ENCODE measurements at places on chromosomes 11 and 22.

DNA sequence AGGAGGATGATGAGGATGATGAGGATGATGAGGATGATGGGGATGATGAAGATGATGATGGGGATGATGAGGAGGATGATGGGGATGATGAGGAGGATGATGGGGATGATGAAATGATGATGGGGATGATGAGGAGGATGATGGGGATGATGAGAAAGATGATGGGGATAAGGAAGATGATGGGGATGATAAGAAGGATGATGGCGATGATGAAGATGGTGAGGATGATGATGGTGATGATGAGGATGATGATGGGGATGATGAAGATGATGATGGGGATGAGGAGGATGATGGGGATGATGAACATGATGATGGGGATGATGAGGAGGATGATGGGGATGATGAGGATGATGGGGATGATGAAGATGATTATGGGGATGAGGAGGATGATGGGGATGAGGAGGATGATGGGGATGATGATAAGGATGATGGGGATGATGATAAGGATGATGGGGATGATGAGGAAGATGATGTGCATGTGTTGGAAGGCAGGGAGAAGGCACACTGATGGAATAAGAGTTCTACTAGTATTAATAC is 78.9 kb upstream of the MTMR2 start:
- no peak for DNase-seq

DNA sequence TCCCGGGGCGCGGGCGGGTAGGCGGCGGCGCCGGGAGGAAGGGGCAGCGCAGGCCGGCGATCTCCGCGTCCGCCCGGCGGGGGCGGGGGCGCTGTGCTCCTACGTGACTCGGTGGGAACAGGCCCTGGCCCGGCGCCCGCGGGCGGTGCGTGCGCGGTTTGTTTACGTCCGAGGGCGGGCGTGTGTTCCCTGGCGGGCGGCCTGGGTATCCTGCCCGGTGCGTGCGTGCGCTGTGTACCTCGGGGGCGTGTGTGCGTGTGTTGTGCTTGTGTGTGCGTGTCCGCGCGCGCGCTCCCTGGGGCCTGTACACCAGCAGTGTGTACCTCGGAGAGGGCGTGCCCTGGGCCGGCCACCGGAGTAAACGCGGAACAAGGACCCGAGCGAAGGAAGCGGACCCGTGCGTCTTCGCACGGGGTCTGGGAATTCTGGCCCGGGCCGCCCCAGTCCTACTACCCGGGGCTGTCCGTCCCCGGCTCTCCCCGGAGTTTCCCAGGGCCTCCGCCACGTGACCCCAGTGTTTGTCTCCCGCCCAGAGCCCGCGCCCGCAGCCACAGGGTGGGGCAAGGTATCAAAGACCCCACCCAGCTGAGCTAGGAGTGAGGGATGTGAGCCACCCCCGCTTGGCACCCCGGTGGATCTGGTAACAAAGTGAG is 769 bp downstream of the MAFF start:
- peak; percentile 39 for DNase-seq

- DNase-seq, result no peak
Measured at GRCh38 chr11:120043328-120043945, 94.5 kb downstream of the TRIM29 start.

DNA sequence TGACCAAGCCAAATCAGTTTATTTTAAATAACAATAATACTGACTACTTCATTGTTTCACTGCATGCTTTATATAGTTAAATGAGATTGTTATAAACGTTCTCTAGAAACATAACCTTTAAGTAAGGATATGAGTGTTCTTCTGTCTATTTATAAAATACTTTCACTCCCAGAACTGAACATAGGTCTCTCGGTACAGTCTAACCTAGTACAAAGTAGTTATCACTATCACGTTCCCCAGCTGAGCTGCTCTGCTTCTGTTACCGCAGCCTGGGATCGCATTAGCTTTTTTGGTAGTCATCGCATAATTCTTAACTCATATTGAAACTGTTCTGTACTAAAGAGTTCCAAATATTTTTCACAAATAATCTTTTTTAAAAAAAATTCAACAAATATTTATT is 143.6 kb downstream of the WNT11 start:
- DNase-seq, result no peak

- no peak for DNase-seq
Measured at GRCh38 chr11:1573903-1574237, 1.8 kb upstream of the DUSP8 start.

GRCh38 chr22:46072110-46072881 is 78.0 kb upstream of the PPARA start:
- DNase-seq, result peak; percentile 27

DNA sequence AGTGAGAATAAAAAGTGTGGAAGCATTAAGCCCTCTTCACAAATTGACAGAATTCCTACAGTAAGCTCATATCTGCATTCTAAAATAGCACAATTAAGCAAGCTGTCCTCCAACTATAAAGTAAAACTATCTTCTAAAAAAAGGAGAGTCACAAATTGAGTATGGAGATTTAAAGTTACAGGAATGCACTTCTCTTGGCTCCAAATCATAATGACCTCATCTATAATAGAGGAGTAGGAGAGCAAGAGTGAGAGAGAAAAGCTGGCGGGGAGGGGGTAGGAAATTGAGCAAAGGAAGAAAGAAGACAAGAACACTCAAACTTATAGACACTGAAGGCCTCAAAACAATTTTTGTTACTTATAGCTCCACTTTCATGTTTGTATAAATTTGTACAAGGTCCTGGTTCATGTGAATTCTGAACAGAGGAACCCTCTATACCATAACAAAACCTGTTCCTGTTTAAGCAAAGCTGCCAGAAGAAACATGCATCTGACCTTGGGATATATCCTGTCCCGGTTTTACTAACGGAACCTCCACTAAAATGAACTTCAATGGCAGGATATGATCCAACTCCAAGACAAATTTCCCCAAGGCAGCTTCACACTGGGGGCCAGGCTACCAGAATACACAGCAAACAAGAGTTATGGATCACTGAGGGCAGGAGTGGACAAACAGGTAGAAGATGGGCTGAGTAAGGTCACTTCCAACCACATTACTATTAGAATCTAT is 37.2 kb downstream of the SLC35F2 start:
- no peak for DNase-seq

- DNase-seq, result no peak
Measured at GRCh38 chr11:119729951-119730613, 1.1 kb upstream of the NECTIN1 start.

DNA sequence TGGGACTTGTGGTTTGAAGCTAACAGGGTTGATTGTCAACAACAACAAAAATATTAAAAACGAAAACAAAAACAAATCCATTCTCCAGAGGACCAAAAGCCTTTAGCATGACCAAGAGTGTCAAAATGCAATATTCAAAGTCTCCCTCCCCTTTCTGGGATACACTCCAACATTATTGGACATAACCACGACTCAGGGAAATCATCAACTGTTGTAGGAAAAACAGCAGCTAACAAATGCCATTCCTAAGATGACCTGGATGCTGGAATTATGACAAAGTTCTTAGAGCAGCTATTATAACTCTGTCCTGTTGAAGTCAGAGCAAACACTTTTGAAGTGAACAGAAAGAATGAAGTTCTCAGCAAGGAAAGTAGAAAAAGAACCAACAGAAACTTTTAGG is 143.0 kb downstream of the TMEM135 start:
- DNase-seq, result no peak
